ENCODE measurements at places on chromosomes 11 and 22.
A peak's percentile ranks its signal among the peaks of the same experiment; 100 is the strongest.

- DNase-seq: no peak
Observed at GRCh38 chr22:26702906-26703830, 45.8 kb downstream of the MIAT start.

DNA sequence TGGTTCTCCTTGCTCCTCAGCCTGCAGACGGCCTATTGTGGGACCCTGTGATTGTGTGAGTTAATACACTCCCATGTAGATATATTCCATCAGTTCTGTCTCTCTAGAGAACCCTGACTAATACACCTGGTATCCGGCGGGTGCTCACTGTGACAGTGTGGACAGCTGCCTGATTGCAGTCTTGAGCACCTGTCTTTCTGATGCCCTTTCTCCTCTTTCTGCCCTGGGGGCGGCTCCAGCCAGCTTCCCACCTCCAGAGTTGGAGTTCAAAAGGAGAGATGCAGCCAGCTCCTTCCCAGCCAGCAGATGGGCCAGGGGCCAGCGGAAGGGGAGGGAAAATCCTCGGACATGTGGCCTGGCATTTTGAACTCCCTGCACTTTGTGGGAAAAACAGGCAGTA, 15.0 kb downstream of the SMIM38 start:
- DNase-seq: no peak

DNA sequence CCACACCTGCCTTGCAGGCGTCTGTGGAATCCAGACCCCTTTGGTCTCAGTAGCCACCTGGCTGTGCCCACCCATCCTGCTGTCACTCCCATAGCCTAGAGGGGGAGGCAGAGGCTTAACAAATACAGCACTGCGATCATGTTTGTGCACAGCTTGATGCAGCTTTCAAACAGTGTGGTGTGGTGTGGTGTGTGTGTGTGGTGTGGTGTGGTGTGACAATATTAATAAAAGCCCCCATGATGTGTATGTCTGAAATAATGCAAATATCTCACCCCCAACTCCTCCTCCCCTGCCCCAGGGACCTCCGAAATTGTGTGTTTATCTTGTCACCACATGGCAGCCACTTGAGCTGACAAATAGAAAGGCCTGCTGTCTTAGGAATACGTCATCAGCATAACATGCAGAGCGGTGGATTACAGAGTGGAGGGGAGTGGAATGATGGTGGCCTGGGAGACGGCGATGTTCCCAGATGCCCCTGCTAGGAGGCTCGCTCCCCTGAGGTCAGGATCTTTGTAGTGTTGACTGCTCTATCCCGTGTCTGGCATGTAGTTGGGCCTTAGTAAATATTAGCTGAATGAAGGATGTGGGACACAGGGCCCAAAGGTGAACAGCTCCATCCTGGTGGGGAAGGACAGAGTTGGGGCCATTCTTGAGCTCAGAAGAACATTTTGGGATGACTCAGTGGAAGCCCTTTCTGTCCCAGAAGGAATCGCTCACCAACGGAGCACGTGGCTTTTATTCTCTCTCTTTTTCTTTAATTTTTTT, 2.8 kb downstream of the PDXP start:
- DNase-seq: no peak

- no peak for DNase-seq
Observed at GRCh38 chr11:57240757-57241156, 3.7 kb upstream of the APLNR start.

GRCh38 chr22:27814993-27815392, 13.4 kb upstream of the MN1 start:
- DNase-seq: no peak

- no peak for DNase-seq
Observed at GRCh38 chr11:86740628-86741483, 59.5 kb upstream of the PRSS23 start.

GRCh38 chr11:394034-394857, at the start of gene PKP3:
Gene PKP3 (plus strand): TSS chr11:394209. CDS start chr11:394293, 84 bp downstream.
- no peak for DNase-seq

GRCh38 chr11:47980907-47981621, 705 bp downstream of the PTPRJ start:
- DNase-seq: no peak

DNA sequence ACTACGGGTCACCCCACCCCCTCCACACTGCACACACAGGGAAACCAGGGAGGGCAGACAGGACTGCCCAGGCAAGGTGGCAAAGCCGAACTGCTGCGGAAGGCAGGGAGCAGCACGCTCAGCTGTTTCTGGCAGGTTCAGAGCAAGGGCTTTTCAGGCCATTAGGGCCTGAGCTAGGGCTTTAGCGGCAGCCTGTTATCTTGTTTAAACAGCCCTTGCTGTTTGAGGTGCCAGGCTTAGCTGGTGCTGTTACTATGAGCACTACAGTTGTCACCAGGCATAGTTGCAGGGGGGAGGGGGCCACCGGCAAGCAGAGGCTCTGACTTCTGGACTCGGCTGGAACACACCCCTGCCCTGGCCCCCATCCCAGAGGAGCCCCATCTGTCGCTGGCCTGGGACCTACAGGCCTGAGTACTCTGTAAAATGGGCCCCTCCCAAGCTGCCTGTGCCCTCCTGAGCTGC, 34.9 kb downstream of the RSPH14 start:
- DNase-seq: no peak

- DNase-seq: no peak
Observed at GRCh38 chr11:76656571-76657081, 13.9 kb downstream of the LRRC32 start.

GRCh38 chr22:27919222-27919941, at the start of gene PITPNB:
Gene PITPNB (minus strand): TSS chr22:27919256. CDS start chr22:27919191, 65 bp downstream.
- peak; percentile 99 for DNase-seq

GRCh38 chr11:2581151-2581930, 118.5 kb downstream of the KCNQ1OT1 start:
- peak; percentile 0 for DNase-seq

GRCh38 chr11:71211631-71212030, 40.7 kb downstream of the SHANK2 start:
- no peak for DNase-seq

DNA sequence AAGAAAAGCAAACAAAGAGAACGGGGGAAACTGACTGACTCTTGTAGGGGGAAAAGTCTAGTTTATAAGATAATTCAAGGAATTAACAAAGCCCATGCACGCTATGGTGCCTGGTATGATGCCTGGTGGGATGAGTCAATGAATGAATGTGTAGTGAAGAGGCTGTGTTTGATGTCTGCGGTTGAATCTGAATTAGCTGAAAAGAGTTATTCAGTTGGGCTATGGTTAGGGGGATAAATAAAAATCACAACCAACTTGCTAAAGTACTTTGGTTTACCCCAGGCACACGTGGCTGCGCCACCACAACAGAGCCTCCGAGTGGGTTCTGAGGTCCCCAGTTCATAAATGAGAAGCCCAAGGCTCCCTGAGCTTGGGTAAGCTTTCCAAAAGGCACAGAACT, 369.3 kb upstream of the SYN3 start:
- no peak for DNase-seq

DNA sequence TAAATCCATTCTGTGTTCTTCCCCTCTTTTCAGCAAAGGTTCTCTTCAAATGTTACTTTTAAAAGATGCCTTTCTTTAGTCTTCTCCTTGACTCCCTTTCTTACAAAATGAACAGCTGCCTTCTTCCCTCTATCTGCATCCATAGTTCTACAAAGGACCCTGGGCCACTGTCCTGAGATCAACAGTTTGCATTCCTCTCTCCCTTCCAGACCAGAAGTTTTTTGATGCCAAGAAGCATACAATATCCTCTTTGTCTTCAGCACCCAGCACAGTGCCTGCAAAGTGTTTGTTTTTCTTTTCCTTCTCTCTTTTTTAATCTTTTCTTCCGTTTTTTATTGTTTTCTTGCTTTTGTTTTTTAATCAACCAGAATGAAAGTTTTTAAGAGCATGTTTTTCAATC, 183.5 kb upstream of the SNX19 start:
- no peak for DNase-seq

DNA sequence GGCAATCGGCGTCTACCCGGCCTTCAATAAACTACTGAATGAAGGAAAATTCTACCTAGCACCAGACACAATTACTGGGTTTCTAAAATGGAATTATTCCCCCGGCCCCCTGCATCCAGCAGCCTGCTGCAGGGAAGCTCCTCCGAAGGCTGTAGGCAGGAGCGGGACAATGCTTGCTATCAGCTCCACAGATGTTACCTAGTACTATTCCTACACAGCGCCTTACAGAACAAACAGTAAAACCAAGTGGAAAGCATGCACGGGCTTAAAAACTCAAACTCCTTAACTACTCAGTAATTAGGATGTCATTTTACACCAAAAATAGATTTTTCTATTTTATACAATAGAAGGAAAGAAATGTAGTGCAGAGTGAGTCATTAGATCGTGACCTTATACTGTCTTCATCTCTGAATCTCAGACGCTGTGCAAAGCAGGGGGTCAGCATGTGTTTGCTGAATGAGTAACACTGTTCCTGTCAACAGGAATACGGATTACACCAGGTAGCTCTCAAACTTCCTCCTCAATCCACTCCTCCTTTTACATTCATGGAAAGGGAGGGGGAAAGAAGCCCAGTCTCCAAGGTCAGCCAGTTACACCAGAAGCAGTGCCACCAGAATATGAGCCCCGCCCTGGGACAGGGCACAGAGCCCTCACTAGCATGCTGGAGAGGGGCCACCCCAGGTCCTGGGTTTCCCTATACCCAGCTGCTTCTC, 74.9 kb downstream of the PACSIN2 start:
- no peak for DNase-seq

DNA sequence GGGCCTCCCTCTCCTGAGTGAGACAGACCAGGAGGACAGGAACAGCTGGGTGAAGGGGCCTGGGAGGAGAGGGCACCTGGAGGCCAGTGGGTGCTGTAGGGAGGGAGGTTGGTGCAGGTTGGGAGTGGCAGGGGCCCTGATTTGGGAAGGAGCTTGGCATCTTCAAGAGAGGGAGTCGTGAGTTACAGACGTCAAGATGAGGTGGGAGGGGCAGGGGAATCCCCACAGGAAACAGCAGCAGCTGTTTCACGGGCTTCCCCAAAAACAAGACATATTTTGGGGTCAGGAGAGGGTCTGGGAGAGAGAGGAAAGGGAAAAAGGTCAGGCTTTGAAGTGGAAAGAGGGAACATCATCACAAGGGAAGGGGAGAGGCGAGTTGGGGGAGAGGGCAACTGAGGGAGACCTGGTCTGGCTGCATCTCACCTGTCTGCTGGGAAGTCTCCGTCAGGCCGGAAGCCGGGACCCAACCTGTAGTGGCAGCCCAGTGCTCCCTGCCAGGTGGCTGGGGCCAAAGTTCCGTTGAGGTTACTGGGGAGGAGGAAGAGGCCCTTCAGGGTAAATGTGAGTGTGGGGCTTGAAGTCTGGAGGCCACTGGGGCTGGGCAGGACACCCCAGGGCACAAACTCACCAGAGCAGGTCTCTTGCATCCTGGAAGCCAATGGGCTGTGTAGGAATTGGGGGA, 4.4 kb downstream of the NAALADL1 start:
- DNase-seq: peak; percentile 32

DNA sequence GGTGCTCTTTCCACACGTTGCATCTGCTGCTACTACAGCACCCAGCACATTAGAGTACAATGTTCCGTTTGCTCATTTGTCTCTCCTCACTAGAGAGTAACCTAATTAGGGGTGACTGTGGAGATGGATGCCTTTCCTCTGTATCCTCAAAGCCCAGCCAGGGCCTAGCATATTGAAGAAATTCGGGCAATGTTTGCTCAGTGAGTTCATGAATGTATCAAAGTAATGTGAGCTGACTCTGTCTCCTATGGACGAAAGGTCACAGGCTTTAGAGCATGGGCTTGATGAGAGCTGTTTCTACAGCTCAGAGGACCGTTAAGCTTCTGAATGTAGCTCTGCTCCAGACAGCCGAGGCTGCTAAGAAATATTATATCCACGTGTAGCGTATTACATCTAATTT, 67.5 kb downstream of the C11orf58 start:
- no peak for DNase-seq

GRCh38 chr22:31743871-31744270, 6.1 kb downstream of the PRR14L start:
- no peak for DNase-seq

DNA sequence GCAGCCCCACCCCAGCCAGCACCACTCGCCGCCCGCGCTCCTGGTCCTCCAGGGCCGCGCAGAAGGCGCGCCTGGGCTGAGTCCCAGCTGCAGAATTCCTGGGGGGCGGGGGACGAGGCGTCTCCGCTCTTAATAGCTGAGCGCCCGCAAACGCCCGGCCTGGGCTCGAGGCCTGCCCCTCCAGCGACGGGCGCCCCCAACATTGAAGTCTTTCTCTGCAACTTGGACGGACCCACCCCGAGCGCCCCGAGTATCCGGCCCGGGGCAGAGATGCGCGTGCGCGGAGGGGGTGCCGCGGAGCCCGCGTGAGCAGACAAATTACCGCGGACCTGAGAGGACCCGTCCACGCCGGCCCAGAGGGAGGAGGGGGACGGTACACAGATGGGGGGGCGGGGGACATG, 6.7 kb upstream of the SYT7 start:
- DNase-seq: peak; percentile 26

GRCh38 chr11:84345597-84345996, 1059.4 kb upstream of the CCDC90B start:
- DNase-seq: no peak

- no peak for DNase-seq
Observed at GRCh38 chr11:26801601-26802000, 79.7 kb upstream of the SLC5A12 start.

- no peak for DNase-seq
Observed at GRCh38 chr11:27201454-27202302, 161.1 kb downstream of the BBOX1 start.

DNA sequence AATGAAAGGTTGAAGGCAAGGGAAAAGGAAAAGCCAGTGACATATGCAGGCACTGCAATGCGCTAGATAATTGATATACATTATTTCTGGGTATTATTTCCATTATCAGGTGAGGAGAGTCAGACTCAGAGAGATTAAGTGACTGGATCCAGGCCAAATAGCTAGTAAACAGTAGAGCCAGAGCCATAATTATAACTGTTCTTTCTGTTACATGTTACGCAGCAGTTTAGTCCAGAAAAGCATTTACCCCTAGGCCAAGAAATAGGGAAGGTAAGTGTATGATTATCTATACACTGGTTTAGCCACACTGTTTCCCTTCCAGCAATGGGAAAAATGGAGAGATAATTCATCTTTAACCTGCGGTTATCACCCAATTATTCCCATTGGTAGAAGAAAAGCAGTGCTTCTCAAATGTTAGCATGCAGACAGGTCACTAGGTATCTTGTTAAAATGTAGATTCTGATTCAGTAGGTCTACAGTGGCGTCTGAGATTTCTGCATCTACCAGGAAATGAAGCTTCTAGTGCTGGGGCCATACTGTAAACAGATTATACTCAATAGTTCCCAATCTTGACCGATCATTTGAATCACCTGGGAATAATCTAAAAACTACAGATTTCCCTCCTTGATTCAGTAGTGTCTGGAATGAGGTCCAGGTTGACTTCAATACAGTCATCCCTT, 69.4 kb downstream of the RBFOX2 start:
- DNase-seq: no peak

- peak; percentile 12 for DNase-seq
Observed at GRCh38 chr11:9573775-9574621, 528 bp downstream of the WEE1 start.

GRCh38 chr11:131923309-131923708, 552.9 kb downstream of the NTM start:
- DNase-seq: no peak

Measured in stimulated activated CD4-positive, alpha-beta T cell treated with anti-CD3 and anti-CD28 coated beads, Interleukin-4, amount 100 ng/mL, for 4 hours (primary cell).